ENCODE measurements at places on chromosomes 16 and 17.

- DNase-seq: peak; percentile 53
These were observed 1.8 kb downstream of the SLC12A4 start for GRCh38 chr16:67966549-67967182.

- DNase-seq: no peak
These were observed 22.1 kb downstream of the CDH5 start for GRCh38 chr16:66388350-66389139.

DNA sequence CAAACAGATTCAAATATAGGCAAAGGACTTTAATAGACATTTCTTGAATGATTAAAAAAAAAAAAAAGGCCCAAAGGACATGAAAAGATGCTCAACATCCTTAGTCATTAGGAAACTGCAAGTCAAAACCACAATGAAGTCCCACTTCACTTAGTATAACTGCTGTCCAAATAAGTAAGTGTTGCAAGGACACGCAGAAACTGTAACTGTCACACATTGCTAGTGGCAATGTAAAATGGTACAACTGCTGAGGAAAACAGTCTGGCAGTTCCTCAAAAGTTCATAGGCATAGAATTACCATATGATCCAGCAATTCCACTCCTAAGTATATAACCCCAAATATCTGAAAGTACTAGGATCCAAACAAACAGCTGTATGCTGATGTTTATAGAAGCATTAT is 112.7 kb downstream of the BRIP1 start:
- DNase-seq: peak; percentile 11

GRCh38 chr16:4566144-4566543 is 10.0 kb downstream of the C16orf96 start:
- DNase-seq: no peak

- DNase-seq: no peak
These were observed 23.3 kb upstream of the CPNE2 start for GRCh38 chr16:57069053-57069452.

GRCh38 chr17:28719021-28719433 is 758 bp upstream of the RPL23A start:
- DNase-seq: no peak

GRCh38 chr17:16302856-16303255 is 50.4 kb downstream of the CENPV start:
- DNase-seq: no peak

DNA sequence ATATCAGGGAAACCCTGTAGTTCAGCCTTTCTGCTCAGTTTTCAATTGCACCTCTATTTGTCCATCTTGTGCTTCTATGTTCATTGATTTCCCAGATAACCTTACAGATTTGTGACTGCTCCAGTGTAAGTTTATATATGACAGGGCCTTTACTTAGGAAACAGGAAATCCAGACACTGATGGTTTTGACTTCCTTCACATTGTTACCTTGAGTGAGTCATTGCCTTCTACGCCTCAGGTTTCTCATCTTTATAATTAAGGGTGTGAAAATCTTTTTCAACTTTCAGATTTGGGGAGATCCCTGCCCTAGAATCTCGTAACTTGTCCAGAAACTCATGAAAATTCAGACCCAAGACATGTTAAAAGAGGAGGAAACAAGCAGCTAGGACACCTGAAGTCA is 342.4 kb upstream of the TBX2 start:
- DNase-seq: no peak

GRCh38 chr17:44281570-44281969 is 13.6 kb upstream of the SLC4A1 start:
- peak; percentile 96 for DNase-seq

DNA sequence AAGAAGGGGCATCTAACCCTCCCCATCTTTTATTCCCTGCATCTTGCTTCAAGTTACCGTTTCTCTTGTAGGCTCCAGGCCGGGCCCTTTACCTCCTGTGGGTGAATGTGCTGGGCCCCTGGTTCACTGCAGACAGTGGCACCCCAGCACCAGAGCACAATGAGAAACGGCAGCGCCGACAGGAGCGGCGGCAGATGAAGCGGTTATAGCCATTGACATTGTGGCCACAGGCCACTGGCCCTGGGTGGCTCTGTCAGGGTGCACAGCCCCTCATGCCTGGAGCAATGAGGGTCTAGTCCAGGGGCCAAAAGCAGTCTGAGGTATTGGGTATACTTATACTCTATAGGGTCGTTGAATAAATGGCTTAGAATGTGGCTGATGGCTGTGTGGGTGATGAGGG is 2.0 kb downstream of the TMEM208 start:
- no peak for DNase-seq

- no peak for DNase-seq
These were observed 65.5 kb downstream of the PLD6 start for GRCh38 chr17:17140590-17140980.

DNA sequence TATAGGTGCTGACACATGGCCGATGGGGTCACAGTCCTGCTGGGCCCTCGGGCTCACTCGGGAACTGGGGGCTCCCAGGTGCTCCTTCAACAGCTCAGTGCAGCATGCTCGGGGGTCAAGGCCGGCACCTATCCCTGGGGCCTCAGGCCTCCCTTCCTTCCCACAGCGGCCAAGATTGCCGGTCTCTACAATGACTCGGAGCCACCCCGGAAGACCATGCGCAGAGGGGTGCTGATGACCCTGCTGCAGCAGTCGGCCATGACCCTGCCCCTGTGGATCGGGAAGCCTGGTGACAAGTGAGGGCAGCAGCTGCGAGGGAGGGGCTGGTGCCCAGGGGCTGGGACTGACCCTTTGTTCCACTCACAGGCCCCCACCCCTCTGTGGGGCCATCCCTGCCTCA is 6.9 kb downstream of the SULT1A2 start:
- DNase-seq: no peak

GRCh38 chr17:1709971-1710806 is at the start of gene TLCD2:
TSS of gene TLCD2 (minus strand) at chr17:1710377. CDS start at chr17:1710242, 135 bp downstream.
- DNase-seq: no peak

- DNase-seq: no peak
These were observed 800.0 kb downstream of the KCNJ18 start for GRCh38 chr17:22492331-22492730.

GRCh38 chr17:7835814-7836595 is 2.0 kb downstream of the KDM6B start:
- no peak for DNase-seq

DNA sequence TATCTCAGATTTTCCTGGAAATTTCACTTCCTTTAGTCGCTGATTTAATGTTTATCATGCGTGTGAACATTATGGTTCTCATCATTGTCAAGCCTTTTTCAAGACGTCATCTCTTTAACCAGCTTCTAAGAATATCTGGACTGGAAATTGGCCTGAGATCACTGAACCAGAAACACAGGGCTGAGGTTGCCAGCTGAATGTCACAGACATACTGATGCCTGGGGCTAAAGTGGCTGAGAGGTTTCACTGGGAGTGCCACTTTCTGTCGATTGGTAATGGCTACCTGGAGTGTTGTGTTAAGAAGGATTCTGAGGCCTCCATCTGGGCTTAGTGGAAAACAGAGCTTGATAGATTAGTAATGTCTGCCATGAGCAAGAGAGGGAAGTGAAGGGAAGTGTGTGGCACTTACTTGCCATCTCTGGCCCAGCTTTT is 54.2 kb downstream of the CRISPLD2 start:
- DNase-seq: no peak

GRCh38 chr17:29546085-29546484 is 20.8 kb downstream of the ABHD15 start:
- DNase-seq: no peak

- DNase-seq: no peak
These were observed 27.3 kb upstream of the RNPS1 start for GRCh38 chr16:2295056-2295798.

DNA sequence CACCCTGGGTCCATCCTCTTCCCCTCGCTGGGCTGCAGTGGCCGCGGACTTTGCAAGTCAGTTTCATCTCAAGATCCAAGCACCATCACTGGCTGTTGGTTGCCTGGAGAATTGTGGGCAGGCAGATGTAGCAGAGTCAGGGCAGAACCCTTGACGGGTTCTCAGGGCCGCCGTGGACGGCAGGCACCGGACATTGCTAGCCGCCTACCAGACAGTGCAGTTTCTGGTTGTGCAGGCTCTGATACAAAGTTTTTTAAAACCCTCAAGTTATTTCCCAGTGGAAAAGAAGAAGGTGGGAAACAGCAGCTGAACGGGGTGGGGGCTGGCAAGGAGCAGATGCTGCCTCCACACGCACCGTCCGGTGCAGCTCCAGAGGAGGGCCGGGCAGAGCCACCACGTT is 3.4 kb downstream of the MAPK8IP3 start:
- no peak for DNase-seq

DNA sequence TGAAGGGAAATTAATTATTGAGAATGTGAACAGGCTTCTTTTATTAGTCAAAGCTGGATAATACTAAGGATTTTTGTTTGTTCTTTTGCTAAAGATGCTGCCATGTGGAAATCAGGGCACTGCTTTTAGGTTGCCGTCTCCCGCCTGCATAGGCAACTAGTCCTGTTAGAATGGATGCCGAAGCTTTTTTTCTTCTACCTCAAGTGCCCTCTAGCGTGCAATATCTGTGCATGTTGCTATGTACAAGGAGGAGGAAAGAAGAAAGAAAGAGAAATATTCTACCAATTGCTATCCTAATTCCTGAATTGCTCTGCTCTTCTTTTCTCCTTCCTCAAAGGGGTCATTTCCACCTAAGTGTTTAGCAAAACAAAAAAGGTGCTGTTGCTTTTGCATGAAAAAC is 5.2 kb upstream of the CDH8 start:
- peak; percentile 2 for DNase-seq

DNA sequence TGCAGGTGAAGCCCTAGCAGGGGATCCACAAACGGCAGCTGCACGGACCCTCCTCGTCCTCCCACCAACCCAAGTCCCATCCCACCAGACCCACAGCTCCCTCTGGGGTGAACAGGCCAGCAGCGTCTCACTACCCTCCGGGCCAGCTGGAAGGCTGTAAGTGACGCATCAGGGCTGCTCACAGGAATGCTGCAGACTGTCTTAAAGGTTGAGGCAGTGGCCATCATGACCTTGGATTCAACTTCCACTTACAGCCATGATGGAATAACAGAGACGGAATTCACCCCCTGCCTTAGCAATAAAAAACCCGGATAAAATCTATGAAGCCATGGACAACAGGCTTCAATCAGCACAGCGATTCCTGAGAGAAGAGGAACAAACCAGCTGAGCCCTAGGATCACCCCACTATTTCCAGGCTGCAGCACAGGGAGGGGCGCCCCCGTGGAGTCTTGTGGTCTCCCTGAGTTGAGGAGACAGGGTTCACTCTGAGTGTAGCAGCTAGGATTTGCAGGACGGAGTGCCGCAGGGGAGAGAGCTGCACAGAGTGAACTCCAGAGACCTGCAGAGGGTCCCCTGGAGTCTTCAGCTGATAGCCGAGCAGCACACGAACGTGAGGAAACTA is 10.5 kb downstream of the FAM83G start:
- no peak for DNase-seq

GRCh38 chr17:83201206-83202001 is 122.0 kb downstream of the METRNL start:
- no peak for DNase-seq
